ENCODE measurements at places on chromosomes 12 and 14.

GRCh38 chr12:11758510-11759493 lies 109.3 kb downstream of the ETV6 start:
- no peak for DNase-seq

DNA sequence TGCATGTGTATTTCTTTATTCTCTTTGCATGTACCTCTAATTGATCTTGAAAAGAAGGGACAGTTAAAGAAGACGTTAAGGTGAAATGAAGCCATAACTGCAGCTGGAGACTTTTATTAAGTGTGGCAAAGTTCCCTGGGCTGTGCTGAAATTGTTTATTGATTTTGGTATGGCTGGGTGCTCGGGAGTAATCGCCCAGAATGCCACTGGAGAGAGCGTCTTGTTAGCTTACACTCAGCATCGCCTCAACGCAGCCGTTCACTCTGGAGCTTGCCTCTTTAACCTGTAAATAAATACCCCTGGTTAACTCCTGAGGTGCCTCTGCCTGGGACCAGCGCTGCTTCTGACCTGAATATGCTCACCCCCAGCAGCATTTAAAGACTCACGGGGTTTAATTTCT lies 98.6 kb downstream of the GPATCH2L start:
- DNase-seq, result no peak

- no peak for DNase-seq
Measured at GRCh38 chr12:24499151-24500146, 449.5 kb downstream of the BCAT1 start.

DNA sequence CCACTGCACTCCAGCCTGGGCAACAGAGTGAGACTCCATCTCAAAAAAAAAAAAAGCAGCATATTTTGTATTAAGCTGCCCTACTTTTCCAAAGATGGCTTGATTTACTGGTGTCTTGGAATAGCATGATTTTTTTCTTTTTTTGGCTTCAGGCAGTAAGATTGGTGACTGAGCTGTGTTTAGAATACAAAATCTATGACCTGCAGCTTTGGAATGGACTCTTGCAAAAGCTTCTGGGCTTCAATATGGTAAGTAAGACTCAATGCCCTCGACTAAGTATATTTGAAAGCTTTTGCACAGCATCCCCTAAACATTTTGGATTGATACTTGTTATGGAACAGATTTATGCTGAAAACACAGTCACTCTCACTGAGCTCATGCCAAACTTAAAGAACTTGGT lies 87.8 kb downstream of the KNTC1 start:
- DNase-seq, result no peak

DNA sequence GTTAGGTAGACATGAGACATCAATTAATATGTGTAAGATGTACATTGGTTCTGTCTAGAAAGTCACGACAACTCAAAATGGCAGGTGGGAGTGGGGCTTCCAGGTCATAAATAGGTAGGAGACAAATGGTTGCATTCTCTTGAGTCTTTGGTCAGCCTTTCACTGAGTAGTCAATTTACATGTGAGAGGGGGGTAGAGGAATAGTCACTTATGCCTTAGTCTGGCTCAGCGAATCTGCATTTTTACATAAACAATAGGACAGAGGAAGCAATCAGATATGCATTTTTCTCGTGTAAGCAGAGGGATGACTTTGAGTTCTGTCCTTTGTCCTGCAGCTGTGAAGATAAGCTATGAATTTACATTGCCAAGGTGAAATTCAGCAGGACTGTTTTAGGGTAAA lies 27.8 kb upstream of the UNC79 start:
- no peak for DNase-seq

DNA sequence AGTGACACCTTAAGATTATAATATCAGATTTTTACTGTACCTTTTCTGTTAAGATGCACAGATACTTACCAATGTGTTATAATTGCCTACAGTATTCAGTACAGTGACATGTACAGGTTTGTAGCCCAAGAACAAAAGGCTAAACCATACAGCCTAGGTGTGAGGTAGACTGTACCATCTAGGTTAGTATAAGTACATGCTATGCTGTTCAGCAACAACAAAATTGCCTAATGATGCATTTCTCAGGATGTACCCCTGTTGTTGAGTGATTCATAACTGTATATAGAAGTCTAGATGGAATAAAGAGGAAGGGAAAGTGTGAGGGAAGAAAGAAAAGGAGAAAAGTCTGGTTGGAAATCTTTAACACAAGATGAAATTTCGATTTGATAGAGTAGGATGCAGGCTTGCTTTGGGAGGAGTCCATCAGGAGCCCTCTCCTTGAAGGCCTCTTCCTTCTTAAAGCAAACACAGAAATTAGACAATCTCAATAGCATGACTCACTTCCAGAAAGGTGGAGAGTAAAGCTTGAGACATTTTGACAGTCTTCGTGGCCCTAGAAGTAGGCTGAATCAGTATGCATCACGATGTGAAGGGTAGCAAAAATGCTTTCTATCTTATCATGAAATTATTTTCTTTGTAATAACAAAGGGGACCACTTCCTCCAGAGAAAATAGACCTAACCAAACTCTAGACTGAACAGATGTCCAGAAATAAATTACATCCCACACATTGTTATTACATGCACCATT lies 191.5 kb downstream of the SYT1 start:
- no peak for DNase-seq

- no peak for DNase-seq
Measured at GRCh38 chr14:88505621-88506020, 49.2 kb downstream of the PTPN21 start.

All from stimulated activated CD8-positive, alpha-beta memory T cell treated with anti-CD3 and anti-CD28 coated beads, Interleukin-4, amount 100 ng/mL, for 4 hours (primary cell).